ENCODE measurements at places on chromosomes 13 and 19. TPM values are rescaled to one million over a fixed set of nuclear protein-coding genes. Genes with fewer than 3 reads are reported as not detected.

The ZNF540 gene
- total RNA-seq = 34.2 TPM

The MYH14 gene
- total RNA-seq = 49.5 TPM

The ZNF607 gene
- total RNA-seq = 11.9 TPM

The TSSK6 gene
- total RNA-seq = 2.7 TPM

The SSC5D gene
- total RNA-seq = 3.7 TPM

The APLP1 gene
- total RNA-seq = 1,222 TPM

The ZNF749 gene
- 12.3 TPM for total RNA-seq

The ADGRE3 gene
- 0.31 TPM for total RNA-seq

The TRPC4 gene
- total RNA-seq = 3.8 TPM

The MIA gene
- 14.0 TPM for total RNA-seq

The ADM5 gene
- total RNA-seq = 0.70 TPM

The CYP4F8 gene
- not detected for total RNA-seq
